Activated CD8-positive, alpha-beta memory T cell treated with anti-CD3 and anti-CD28 coated beads for 4 hours (primary cell): ENCODE measurements at places on chromosomes 5 and 9.

DNA sequence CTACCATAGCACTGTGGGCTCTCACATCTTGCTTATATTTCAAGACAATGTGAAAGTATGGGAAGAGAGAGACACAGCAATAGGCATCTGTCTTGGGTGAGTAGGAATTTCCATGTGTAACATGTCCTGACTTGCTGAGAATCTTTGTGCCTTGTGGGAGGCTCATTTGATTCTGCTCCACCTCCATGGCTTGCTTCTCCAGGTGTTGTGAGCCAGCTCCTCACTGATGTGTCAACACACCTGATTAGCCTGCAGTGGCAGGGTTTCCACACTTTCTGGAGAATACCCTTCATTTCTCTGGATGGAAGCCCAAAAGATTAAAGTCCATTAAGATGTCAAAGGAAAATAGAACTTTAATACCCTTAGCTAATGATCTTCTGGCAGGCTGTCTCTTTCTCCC lies 613.6 kb downstream of the ZNF608 start:
- no peak for DNase-seq

DNA sequence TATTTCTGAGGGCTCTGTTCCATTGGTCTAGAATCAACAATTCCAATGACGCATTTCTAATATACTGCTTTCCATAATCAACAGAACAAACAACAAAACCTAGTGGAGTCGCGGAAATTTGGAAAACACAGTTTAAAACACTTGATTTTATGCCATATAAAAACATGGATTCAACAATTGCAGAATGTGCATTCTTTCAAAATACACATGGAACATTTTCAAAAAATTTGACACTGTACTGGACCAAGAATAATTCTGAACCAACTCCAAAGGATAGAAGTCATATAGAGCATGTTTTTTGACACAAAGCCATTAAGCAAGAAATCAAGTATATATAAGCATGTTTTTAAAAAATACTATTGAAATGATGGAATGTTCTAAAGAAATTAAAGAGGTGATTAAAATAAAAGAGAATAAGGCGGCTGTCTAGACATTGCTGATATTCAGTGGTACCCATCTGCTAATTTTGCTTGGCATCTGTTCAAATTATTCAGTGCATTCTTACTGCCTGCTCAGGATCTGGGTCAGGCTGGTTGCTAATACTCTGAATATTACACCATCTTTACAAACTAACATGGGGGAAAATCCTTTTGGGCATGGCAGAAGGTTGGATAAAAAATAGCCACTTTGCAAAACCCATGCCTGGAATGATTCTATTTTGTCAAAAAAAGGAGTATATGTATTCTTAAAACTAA lies 221.3 kb downstream of the NPR3 start:
- no peak for DNase-seq

- no peak for DNase-seq
Measured at GRCh38 chr9:134944916-134945315, 27.2 kb upstream of the FCN1 start.

DNA sequence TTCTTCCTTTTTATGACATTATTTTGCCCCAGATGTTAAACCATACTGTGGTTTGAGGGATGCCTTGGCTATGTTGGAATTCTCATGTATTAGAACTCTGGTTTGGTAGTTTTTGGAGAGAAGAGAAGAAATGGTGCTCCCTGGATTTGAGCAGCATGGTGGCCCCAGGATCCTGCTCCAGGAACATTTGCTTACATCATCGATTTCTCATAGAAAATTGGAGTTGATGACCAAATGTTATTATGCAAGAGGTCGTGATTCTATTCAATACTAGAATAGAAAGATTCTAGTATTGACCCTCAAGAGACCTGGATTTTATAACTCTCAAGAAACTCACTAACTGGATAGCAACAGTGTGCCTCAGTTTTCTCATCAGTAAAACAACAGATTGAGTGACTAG lies 77.5 kb upstream of the GNAQ start:
- no peak for DNase-seq

GRCh38 chr9:72971411-72971810 lies 18.6 kb upstream of the ALDH1A1 start:
- DNase-seq: no peak

DNA sequence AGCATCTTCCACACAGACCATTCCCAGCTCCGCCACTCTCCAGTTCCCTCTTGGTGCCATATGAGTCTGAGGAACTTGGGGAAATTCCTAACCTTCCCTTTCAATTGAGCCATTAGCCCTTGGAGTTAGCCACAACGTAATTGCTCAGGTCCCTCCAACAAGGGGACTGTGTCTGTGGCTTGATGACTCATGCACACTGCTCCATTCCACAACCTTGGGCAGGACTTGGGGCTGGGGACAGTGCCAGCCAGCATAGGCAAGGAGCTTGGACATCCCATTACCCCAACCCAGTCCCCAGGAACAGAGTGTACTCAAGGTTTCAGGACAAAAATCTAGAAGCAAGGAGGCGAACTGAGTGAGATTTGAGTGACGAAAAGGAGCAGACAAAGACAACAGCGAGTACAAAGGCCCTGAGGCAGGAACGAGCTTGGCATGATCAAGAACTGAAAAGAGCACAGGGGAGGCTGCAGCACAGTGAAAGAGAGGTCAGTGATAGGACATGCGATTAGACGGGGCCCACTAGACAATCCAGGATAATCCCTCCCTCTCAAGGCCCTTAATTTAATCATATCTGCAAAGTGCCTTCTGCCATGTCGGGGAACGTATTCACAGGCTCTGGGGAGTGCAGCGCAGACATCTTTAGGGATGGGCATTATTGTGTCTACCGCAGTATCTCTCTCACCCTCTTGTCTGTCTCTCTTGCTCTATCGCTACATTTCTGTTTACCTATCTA lies 16.0 kb upstream of the JADE2 start:
- no peak for DNase-seq

- DNase-seq: no peak
Measured at GRCh38 chr5:81783401-81783800, 32.5 kb upstream of the SSBP2 start.

- DNase-seq: no peak
Measured at GRCh38 chr5:124645396-124645795, 101.0 kb downstream of the ZNF608 start.

- DNase-seq: no peak
Measured at GRCh38 chr5:33736510-33736909, 155.3 kb downstream of the ADAMTS12 start.

DNA sequence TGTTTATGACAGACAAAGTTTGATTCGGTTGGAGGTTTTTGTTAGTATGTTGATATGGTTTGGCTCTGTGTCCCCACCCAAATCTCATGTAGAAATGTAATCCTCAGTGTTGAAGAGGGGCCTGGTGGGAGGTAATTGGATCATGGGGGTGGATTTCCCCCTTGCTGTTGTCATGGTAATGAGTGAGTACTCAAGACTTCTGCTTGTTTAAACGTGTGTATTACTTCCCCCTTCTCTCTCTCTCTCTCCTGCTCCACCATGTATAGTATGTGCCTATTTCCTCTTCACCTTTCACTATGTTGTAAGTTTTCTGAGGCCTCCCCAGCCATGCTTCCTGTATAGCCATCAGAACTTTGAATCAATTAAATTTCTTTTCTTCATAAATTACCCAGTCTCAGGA lies 415.1 kb downstream of the HCN1 start:
- DNase-seq: no peak

- no peak for DNase-seq
Measured at GRCh38 chr5:113776168-113776567, 262.7 kb downstream of the YTHDC2 start.
